ENCODE measurements at places on chromosomes 16 and 17.

- peak; percentile 81 for DNase-seq
Observed at GRCh38 chr16:73058616-73059409, 10.9 kb upstream of the ZFHX3 start.

DNA sequence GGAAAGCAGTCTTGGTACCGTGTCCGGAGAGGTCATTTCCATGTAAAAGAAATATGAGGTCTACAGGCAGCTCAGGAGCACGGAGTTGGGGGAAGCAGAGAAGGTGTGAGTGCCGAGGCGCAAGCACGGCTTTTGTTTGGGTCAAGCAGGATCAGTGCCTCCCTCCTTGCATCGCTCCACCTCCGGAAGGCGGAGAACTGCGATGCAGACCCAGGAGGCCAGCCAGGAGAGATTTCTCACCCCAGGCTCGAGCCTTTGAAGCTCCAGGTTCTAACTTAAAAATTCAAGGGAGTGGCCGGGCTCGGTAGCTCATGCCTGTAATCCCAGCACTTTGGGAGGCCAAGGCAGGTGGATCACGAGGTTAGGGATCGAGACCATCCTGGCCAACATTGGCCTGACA is 25.0 kb downstream of the NAA60 start:
- DNase-seq: no peak

DNA sequence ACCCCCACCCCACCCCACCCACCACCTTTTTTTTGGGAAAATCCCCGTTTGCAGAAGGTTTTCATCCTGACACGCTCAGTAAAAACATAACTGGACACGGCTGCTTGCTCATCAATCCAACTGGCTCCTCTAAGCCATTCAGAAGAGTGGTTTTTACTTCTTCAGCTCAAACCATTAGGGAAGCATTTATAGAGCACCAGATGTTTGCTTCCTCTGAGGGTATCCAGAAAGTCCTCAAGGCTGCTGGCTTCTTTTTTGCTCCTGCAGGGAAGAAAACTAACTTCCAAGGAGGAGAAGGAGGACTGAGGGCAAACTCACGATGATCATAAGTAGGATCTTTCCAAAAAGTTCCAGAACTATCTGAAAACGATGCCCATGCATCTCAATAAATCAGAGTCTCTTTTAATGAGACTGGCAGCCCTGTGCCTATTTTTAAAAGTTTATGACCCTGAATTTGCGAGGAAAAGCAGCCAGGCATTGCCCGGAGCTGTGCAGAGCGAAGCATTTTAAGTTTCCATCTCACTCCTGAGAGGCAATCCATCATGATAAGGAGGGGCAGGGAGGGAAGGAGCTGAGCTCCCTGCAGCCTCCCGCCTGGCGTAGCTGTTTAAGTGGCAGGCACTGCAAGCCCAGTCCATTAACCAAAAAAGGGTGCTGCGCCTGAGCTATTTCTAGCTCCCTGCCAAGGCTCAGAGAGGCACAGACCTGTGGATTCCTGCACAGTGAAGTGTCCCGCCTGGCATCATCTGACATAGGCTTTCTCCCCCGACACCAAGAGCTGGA is 146.3 kb upstream of the FOXF1 start:
- no peak for DNase-seq

DNA sequence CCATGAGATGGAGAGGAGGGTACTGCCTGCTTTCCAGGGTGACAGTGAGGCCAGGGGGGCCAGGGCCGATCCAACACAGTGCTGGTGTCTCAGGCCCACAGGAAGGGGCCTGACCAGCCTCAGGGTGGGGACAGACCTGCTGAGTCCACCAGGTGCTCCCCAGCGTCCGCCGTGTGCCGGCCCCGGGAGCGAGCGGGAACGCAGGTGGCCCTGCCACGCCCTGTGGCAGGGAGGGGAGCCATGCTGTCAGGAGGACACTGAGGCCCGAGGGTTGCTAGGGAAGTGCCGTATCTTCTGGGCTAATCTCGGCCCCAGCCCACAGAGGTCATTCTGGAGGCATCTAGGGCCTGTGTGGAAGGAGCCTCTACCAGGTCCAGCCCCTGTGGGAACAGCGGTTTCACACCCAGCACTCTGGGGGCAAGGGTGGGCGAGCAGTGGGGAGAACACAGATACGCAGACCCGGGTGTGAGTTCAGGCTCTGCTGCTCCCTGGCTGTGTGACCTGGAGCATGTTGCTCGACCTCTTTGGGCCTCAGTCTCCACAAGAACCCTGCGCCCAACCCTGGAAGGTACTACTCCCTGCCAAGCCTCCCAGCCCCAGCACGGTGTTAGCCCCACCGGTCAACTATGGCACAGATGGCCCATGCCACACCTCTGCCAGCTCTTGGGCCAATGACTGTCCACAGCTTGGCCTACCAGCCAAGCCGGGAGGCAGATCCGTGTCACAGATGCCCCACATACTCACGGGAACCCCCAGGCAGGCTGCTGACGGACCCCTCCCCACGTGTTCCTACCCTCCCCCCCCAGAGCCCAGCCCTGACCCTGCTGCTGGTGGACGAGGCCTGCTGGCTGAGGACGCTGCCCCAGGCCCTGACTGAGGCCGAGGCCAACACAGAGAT is 43.9 kb upstream of the ZC3H18 start:
- no peak for DNase-seq

DNA sequence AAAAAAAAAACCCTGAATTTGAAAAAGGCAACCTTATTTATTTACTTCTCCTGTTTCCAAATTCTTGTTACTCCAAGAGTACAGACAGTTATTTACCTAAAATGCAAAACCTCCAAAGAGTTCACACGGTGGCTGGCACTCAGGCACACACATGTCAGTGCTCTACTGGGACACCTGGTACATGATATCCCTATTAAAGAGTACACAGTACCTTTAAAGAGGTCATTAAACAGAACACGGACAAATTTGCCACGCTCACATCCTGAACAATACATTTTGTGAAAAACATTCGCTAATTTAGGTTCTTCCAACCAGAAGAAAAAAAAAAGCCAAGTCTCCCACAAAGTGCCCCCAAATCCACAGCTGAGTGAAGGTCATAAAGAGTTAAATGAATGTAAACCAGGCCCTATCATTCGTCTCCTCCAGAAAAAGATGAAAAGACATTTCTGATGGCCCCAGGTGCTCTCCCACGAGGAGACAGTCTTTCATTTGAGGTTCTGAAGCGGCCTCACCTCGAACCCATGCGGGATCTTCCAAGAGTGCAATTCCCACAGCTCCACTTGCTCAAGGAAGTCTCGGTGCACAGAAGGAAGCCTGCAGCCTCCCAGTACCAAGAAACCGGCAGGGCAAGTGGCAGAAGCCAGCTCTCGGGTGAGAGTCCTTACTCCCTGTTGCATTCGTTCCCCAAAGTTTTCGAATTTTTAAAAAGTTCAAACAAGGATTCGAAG is 993 bp downstream of the ERN1 start:
- DNase-seq: peak; percentile 53

DNA sequence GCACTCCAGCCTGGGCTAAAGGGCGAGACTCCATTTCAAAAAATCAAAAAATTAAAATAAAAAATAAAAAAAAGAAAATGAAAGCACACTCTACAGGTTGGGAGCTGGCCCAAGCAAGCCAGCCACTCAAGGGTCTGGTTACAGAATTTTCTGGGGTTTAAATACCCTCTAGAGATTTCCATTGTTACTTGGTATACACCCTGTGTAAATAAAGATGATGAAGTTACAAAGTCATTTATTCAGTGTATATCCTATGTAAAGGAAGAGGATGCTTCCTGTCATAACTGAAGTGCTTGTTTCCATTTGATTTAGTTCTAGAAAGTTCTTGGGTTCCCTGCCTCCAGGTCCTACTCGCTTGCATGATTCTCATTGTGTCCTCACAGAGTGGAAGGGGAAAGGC is 79.9 kb upstream of the C17orf78 start:
- no peak for DNase-seq

DNA sequence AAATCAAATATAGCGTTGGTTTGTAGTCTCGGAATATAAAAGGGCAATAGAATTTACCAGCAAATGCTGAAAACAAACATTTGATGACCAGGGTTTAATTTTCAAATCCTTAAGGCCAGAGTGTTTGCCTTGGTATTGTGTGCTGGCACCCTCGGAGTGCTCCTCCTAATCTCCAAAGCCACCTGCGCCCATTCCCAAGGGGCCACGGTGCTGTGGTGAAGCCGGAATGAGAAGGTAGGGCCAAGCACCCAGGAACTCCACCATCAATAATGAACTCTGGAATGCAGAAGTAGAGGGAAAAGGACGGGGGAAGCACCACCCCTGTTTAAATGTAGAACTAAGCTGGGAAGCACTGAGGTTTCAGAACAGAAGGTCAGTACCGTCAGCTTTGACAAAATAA is 51.9 kb downstream of the COG7 start:
- no peak for DNase-seq

Data from stomach (tissue), 19 donors.